GM12892 (cell line): ENCODE measurements at places on chromosomes 1 and 21.

GRCh38 chr1:205190845-205191577 lies 20.5 kb downstream of the DSTYK start:
- no peak for DNase-seq

DNA sequence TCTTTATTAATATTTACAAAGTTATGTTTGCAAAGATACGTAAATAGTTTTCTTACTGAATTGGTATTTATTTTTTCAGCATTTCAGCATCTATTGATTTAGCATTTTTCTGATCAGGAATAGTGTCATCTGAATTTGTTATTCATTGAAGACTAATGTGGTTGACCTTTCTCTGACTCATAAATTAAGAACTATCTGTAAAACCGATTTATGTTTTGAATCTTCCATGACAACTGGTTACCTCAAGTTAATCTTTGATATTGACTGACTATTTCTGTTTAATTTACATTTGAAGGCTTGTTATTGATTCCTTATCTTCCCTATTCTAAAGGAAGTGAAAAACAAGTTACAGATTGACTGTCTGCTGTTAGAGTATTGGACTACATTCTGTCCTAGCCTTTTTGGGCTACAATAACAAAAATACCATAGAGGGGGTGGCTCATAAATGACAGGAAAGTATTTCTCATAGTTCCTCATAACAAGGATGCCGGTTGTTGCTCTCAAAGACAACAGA lies 1131.4 kb downstream of the PLA2G4A start:
- no peak for DNase-seq

GRCh38 chr1:168476588-168477385 lies 67.0 kb downstream of the XCL2 start:
- DNase-seq, result no peak

GRCh38 chr1:54404939-54405897 lies 976 bp downstream of the SSBP3 start:
- DNase-seq, result no peak

GRCh38 chr1:54649130-54649898 lies 7.7 kb downstream of the MROH7 start:
- DNase-seq, result no peak

- DNase-seq, result no peak
Measured at GRCh38 chr1:32345289-32345827, 9.3 kb upstream of the MARCKSL1 start.

- DNase-seq, result no peak
Measured at GRCh38 chr1:223761411-223761810, 49.1 kb downstream of the CAPN2 start.

DNA sequence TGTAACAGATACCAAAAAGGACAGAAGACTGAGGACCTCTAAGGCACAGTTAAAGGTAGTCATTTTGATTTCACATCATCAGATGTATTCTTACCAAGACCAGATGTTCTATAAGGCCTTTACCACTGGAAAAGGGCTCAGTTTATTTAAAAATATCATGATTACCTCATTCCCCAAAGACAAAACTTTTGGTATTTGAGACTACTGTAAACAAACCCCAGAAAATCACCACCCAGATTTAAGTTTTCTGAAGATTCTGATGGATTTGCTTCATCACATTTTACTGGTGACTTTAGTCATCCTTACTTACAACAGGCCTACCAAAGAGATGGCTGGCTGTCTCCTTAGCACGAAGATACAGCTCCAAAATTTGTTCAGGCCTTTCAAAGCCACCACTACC lies 8.3 kb downstream of the ENAH start:
- no peak for DNase-seq

GRCh38 chr1:3577711-3578432 lies 33.4 kb downstream of the MEGF6 start:
- no peak for DNase-seq

DNA sequence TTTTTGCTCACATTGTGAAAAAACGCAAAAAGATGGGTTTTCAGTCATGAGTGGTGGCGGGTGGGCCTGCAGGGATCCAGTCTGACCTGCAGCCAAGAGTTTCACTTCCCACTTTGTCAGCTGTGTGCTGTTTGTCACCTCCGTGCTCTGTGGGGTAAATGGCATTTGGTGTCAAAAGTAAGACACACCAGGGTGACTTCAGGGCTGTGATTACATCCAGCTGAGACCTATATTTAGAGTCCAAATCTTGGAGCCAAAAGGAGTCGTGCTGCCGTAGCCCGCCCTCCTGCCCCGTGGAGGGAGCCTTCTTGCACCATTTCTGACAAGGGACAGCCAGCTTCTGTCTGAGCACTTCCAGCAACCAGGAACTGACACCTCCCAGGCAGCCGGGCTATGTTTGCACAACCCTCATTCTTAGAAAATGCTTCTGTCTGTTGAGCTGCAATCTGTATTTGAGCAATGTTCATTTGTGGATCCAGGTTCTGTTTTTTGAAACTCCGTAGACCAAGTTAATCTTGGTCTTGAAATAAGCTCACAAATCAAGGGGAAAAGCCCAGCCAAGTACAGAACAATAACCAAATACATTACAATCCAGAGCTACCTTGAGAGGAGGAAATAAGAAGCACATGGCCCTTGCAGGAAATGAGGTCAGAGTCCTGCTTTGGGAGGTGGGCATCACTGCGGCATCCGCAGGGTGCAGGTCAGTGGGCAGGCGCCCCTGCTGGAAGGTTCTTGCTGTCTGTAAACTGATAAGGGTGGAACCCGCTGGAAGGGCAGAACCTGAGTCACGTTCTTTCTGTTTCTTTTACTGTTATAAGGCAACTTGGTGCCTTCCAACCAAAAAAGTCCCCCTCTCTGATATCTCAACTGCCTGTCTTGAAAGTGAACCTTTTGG lies 14.4 kb downstream of the ABCG1 start:
- DNase-seq, result peak; percentile 71

DNA sequence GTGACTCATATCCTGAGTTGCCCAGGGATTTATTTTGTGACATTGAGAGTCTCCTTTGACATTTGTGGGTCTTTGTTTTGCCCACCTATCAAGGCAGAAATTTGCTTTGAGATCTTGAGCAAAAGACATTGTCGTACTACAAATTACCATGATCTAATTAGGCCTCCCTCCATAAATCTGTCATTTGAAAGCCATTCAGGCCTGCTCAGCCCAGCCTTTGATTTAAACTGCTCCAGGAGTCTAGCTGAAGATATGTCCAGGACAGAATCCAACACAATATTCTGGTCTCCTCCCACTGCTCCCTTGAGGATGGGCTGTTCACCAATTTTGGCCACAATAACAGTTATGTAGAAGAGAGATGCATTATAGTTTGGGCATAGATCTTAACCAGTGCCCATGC lies 86.7 kb downstream of the PROX1 start:
- DNase-seq, result no peak

GRCh38 chr1:156194300-156194652 lies 372 bp downstream of the SLC25A44 start:
- DNase-seq, result no peak

DNA sequence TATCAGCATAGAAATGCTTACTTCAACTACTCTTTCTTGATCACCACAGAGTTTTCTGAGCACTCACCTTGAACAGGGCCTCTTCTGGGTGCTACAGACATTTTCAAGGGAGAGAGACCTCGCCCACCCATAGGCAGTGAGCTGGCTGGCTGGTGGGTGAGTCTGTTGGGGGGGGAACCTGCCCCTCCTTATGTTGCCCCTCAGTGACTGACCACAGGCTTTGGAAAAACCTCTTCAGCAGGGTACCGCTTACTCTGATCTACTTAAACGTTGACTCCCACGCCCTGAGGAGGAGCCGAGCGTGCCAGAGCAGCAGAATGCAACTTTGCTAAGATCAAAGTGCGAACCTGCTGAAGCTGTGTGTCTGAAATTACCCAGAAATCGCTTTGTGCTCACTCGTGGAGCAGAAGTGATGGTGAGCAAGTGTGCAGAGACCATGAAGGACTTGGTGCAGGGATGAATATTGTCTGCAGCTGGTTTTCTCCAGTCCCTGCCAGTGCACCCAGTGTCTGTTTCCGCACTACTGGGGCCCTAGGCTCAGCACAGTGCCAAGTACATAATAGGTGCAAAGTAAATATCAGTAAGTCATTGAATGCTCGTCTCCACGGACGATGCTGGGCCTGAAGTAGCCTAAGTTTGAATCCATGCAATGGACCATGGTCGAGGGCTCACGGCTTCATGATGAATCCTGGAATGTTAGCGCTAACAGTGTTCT lies 158.7 kb upstream of the IRF2BP2 start:
- DNase-seq, result no peak

DNA sequence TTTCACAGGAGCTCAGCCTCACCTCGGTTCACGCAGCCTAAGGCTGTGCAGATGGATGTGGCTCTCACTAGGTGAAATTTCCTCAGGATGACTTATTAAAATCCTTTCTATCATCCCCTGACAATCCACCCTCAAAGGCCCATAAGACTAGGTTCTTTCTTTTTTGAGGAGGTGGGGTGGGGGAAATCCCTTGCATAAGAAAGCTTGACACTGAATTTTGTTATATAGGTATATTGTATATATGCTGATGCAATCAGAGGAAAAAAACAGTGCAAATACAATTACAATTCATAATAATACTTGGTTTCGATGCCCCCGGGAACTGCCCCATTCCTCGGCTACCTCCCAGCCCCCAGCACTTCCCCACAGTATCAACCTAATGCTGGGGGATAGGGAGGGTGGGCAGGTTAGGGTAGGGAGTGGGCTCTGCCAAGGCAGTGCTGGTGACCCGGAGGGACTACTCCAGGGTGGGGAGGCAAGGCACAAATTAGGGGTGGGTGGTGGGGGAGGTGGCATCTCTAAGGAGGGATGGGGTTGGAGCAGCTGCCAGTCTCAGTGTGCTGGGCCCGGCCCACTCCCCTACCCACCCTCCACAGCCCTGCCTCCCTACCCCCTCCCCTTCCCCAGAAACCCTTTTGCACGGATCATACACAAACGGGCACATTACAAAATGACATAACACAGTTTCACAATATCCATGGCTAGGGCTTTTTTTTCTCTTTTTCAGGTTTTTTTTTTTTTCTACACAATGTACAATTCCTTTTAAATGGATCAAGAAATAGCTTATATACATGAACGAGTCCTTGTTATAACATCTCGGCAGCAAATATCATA lies 30.9 kb downstream of the SLC27A3 start:
- no peak for DNase-seq

DNA sequence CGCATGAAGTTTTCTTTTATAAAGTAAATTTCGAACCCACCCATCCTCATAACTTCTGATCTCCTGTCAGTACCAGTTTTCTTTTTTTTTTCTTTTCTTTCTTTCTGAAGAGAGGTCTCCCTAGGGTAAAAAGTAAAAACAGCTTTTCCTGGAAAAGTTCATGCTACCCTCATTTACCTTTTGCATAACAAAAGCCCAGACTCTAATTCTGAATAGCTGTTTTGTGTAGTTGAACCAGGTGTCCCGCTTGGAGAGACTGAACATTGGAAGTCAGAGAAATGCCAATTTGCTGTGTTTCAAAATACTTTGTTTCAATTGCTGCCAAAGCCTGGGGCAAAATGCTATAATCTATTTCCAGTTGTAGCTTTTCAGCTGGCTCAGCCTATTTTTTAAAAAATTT lies 113.7 kb upstream of the RUNX1 start:
- no peak for DNase-seq

DNA sequence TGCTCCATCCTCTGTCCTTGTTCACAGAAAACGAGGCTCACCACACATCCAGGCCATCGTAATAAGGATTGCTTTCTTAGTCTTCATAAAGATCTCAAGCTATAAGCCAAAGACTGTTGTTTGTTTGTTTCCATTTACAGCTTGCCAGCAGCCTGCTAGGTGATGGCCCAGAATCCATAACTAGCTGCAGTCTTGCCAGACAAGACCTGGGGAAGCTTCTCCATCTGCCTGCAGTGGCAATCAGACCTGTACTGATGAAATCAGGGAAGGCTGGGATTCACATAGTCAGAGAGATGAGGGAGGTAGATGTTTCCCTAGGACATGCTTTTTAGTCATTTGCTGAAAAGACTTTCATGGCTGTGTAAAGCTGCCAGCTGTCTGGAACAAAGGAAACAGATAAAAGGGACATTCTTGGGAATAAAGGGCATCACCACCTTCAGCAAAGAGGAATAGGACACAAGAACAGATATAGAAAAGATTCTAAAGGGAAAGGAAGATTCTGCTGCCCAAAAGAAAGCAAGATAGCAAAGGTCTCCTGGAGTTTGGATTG lies 51.0 kb downstream of the MT1HL1 start:
- no peak for DNase-seq

GRCh38 chr1:17437580-17438317 lies 1.7 kb downstream of the RCC2 start:
- DNase-seq, result peak; percentile 80

DNA sequence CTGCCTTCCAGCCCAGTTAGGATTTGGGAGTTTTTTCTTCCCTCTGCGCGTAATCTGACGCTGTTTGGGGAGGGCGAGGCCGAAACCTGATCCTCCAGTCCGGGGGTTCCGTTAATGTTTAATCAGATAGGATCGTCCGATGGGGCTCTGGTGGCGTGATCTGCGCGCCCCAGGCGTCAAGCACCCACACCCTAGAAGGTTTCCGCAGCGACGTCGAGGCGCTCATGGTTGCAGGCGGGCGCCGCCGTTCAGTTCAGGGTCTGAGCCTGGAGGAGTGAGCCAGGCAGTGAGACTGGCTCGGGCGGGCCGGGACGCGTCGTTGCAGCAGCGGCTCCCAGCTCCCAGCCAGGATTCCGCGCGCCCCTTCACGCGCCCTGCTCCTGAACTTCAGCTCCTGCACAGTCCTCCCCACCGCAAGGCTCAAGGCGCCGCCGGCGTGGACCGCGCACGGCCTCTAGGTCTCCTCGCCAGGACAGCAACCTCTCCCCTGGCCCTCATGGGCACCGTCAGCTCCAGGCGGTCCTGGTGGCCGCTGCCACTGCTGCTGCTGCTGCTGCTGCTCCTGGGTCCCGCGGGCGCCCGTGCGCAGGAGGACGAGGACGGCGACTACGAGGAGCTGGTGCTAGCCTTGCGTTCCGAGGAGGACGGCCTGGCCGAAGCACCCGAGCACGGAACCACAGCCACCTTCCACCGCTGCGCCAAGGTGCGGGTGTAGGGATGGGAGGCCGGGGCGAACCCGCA lies at the start of gene PCSK9:
TSS of gene PCSK9 (plus strand) at position 207 of the 741 bp plus-strand sequence. CDS start at position 497, 290 bp downstream.
- DNase-seq, result no peak

- DNase-seq, result no peak
Measured at GRCh38 chr21:35138665-35139381, 89.7 kb upstream of the RUNX1 start.

DNA sequence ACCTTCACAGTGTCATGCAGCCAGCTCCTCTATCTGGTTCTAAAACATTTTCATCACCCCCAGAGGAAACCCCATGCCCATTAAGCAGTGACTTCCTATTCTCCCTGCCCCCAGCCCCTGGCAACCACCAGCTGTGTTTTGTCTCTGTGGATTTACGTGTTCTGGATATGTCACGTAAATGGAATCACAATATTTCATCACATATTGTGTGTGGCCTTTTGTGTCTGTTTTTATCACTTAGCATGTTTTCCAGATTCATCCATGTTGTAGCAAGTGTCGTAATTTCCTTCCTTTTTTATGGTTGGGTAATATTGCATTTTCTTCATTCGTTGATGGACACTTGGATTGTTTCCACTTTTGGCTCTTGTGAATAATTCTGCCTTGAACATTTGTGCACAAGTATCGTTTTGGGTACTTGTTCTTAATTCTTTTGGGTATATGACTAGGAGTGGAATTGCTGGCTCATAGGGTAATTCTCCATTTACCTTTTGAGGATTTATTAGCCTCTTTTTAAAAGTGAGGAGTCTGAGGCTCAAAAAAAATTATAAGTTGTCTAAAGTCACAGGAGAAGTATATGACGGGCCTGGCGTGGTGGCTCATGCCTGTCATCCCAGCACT lies 127.0 kb downstream of the MRPS6 start:
- no peak for DNase-seq

- DNase-seq, result no peak
Measured at GRCh38 chr1:169595764-169596711, 9.8 kb upstream of the F5 start.

GRCh38 chr1:170663404-170664092 lies 383 bp upstream of the PRRX1 start:
- DNase-seq, result no peak

- no peak for DNase-seq
Measured at GRCh38 chr1:100350787-100351094, 1.6 kb upstream of the CDC14A start.
